ENCODE measurements at places on chromosomes 6 and 20.

DNA sequence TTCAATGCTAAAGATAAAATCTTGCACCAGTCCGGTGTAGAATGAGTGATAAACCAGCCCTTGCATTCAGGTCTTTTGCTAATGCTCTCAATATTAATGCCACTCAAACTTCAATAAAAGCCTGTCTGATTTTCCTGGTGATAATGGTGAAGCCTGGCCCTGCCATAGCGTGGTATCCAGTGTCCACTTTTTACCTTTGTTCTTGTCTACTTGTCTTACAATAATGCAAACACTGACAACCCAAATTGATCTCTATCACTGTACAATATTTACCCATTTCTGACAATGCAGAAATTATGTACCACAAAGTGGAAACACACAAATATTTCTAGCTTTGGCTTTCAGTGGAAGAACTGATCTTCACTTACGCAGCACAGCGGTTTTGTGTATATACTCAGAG is 189.1 kb downstream of the ZDHHC14 start:
- DNase-seq, result no peak

- no peak for DNase-seq
Measured at GRCh38 chr6:41352907-41353306, 17.5 kb downstream of the NCR2 start.

DNA sequence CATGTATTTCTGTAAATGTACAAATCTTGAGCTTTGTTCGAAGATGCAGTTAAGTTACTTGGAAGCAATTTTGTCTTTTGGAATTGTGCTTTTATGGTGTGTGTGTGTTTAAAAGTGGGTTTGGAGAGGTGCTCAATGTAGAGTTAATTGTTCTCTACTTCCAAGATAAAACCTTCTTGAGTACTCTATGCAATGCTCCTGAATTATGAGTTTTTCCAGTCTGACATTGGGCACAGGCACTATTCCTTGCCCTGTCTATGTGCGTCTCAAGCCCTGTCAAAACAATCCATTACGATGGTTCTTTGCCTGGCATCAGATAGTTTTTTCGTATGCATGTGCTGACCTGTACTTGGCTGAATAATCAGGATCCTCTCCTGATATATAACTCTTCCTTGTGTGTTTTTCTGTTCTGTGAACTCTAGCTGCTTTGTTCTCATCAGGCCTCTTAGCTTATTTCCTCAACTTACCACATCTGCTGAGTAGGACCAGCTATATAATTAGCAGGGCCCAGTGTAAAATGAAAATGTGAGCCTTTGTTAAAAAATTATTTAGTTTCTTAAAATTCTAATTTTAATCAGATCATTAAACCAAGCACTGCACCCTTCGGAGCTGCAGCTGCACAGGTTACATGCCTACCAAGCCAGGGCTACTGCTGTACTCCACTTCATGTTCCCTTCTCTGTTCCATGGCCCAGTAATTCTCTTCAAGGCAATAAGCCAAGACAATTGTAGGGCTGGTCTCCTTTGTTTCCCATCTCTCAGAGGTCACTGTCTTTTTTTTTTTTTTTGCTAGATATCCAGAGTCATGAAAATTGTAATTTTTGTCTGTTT is 160.1 kb downstream of the ZFAND3 start:
- no peak for DNase-seq

DNA sequence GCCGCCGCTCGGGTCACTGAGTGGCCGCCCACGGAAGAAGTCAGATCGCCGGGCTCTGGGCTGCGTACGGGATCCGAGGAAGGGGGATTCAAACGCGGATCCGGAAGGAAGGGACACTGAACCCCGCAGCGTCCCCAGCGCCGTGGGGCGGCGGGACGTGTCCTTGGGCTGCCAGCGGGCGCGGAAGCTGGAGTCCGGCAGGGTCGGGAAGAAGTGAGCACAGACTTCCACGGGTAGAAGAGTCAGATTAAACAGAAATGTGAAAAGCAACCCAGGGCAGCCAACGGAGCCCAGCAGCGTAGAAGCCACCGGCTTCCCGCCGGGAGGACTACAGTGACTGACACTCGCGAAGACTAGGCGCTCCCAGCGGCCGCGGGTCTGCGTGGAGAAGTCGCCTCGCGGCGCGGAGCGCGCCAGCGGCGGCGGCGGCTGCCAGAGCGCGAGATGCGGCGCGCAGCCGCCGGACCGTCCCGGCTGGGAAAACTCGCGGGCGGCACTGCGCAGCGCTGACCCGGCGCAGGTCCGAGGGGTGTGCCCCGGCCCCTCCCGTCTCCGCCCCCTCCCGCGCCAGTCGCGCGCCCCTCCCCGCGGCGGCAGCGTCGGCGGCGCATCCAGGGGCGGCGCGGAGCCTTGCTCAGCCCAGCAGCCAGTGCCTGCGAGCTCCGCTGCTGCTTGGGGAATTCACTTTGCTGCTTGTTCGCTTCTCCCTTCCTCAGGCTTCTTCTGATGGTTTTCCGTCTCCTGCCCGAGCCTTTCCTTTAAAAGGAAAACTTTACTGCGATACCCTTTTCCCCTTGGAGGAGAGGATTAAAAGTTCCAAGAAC is at the start of gene SAMD5:
Gene SAMD5, plus strand, starts transcription at position 649 of the 824 bp plus-strand sequence. CDS start 239 bp downstream, outside the sequence.
- DNase-seq, result peak; percentile 31

GRCh38 chr20:49503176-49503575 is 20.7 kb upstream of the KCNB1 start:
- no peak for DNase-seq

DNA sequence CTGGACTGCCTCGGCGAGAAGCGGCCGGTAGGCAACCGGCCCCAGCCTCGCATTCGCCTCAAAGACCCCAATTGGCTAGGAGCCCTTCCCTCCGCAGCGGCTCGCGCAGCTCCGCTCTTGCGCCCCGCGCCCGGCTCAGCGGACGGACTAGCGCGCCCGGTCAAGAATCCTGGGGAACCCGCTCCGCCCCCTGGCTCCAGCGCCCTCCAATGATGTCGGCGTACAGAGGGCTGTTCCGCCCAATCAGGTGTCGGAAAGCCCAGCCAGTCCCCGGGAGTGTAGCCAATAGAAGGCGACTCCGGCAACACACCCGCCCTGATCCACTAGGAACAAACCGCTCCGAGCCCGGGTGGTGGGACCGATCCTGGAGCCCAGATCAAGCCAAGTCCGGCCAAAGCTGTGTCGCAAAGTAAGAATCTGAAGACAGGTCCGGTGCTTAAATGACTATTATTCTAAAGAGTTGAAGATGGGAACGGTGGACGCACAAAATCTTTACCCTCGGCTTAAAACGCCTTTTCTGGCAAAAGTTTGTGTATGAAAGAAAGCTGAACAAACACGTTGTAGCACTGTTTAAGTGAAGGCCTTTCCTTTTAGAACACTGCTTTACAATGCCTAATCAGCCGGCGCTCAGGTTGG is 132.2 kb downstream of the OGFRL1 start:
- DNase-seq, result peak; percentile 98

DNA sequence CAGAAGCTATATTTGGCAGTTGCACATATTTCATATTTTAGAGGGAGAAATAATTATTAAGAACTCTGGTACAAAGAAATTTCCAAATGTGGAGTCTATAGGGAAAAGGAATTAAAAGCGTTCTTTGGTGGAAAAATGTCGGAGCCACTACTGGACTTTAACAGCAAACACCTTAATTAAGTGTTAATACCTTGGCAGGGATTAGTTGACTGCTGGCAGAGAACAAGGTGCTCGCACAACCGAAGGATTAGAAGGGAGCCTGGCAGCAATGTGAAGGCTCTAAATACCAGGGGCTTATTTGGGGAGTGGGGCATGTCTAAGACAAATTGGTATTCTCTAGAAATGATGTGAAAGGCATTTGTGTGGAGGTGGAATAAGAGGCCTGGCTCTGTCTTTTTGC is 98.9 kb downstream of the PAK5 start:
- DNase-seq, result no peak

DNA sequence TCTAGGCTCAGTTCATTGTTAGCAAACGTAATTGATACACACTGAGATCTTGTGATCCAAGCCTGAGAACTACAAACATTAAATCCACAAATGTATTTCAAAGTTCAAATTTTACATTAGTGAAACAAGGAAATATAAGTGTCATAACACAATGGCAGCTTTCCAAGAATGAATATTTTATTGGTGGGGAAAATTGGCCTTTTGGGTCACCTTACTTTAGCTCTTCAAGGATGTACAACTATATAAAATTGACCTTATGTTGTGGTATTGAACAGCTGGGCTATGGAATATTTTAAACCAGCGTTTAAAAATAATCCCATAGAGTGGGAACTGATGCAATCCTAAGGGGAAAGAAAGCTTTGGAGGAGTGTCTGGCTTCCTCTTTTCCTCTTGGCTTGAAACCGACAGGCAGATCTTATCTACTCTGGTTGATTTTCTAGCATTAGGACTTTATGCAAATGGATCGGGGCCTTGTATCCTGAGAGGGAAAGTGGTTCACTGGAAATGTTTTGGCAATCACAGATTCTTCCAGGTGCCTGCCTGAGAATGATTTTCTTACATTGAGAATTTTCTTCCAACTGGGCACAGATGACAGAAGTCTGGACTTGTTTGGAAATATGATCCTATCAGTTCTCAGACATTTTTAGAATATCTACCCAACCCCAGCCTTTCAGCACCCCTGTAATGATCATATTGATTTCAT is 184.8 kb upstream of the ECI2 start:
- no peak for DNase-seq

DNA sequence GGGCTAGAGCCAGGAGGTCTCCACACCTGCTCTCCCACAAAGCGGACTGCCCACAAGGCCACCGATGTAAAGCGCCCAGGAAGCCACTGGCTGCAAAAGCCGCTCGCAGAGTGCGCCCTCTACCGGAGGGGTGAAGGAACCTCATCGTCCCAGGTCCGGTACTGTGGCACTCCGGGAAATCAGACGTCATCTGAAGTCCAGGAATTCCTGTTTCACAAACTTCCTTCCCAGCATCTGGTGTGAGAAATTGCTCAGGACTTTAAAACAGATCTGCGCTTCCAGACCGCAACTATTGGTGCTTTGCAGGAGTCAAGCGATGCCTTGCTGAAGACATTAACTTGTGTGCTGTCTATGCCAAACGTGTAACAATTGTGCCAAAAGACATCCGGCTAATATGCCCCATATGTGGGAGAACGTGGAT is 115.1 kb upstream of the ARID1B start:
- no peak for DNase-seq

DNA sequence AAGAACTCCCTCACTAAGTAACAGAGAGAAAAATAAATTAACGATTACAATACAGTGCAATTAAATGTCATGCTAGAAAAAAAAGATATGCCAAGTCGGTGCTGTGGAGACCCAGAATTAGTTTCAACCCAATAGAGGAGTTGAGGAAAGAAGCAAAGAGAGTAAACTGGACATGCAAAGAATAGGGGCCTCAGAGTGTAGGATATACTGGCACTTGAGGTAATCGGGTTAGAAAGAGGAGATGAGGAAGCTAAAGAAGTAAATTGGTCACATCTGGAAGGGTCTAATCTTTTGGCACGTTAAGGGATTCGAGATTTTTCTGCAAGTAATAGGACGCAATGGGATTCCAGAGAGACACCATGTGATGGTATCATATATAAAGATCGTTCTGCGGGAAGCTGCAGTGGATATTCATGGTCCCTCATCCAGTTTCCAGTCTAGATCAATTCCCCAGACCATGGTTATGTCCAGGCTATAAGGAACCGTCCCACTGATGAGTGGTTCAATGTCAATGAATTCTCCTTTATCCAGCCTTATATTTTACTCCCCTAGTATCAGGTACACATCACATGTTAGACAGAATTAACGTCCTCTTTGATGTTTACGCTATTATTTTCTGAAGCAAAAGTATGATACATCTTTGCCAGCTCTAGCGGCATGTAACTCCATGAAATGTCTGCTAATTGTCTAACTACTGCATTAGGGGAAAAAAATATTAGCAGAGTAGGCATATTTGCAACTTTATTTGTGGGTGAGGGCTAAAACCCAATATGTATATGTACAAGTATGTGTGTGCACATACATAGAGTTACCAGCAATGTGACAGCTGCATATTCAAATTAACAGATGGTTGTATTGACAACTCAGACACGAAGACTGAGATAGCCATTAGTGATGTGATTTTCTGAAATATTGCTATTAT is 1.1 kb upstream of the TBC1D32 start:
- no peak for DNase-seq

- DNase-seq, result no peak
Measured at GRCh38 chr20:40808936-40809335, 119.9 kb upstream of the MAFB start.

- no peak for DNase-seq
Measured at GRCh38 chr6:155530219-155530834, 74.7 kb upstream of the NOX3 start.

DNA sequence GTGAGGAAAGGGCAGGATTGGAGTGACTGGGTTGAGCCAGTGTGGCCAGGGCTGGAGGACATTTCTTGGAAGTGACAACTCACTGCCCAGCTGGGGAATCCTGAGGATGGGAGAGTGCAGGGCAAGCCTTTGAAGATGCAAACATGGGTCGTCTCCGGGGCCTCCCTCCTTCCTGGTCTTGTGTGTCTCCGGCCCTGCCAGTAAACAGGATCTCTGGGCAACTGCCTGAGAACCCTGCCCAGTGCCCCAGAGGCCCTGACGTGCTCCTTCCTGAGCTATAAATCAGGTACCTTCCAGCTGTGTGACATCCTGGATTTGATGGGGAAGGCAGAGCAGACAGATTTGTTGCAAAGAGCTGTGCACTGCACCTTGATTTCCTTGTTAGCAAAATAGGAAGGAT is 12.9 kb upstream of the TCF15 start:
- DNase-seq, result no peak

DNA sequence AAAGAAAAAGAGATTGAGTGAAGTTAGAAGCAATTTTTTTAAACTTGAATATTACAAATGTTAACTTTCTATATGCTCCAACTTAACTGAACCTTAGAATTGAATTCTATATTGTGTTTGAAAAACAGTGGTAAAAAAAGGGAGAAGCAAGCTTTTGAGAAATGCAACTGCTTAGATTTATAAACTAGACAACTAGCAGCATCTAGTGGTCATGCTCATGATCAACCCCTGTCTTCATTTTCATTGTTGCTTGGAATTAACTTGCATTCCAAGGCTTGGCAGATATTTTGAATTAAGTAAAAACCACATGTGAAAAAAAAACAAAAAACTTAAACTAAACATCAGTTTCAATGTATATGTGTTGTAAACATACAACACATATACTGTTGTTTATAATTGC is 113.1 kb downstream of the C6orf58 start:
- DNase-seq, result no peak

GRCh38 chr6:154488248-154488593 is 22.3 kb downstream of the CNKSR3 start:
- no peak for DNase-seq

Measured in heart right ventricle (tissue), 16 donors.